ENCODE measurements at places on chromosomes 2 and 18.

GRCh38 chr2:71008342-71008741 lies 13.7 kb upstream of the TEX261 start:
- DNase-seq, result no peak

- DNase-seq, result no peak
These were observed 28.0 kb downstream of the MGAT5 start for GRCh38 chr2:134281815-134282419.

DNA sequence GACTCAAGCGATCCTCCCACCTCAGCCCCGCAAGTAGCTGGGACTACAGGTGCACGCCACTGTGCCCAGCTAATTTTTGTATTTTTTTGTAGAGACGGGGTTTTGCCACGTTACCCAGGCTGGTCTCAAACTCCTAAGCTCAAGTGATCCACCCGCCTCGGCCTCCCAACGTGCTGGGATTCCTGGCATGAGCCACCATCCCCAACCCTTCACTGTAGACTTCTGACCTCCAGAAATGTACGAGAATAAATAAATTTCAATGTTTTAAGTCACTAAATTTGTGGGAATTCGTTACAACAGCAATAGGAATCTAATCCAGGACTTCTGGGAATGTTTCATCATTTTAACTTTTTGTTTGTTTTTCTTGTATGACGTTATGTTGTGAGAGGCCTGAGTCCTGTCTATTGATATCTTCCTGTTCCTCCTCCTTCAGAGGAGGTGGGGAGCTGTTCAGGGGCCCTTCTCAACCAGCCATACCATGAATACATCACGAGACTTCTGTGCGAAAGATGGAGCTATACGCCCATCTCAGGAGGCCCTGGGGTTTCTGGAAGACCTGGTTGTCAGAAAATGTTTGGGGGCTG lies 40.0 kb downstream of the TEX44 start:
- no peak for DNase-seq

- peak; percentile 24 for DNase-seq
These were observed 51.5 kb downstream of the KLHL29 start for GRCh38 chr2:23436346-23437098.

- no peak for DNase-seq
These were observed 391.9 kb downstream of the TMEM182 start for GRCh38 chr2:103153580-103154284.

GRCh38 chr2:240573516-240574385 lies 5.5 kb downstream of the RNPEPL1 start:
- no peak for DNase-seq

DNA sequence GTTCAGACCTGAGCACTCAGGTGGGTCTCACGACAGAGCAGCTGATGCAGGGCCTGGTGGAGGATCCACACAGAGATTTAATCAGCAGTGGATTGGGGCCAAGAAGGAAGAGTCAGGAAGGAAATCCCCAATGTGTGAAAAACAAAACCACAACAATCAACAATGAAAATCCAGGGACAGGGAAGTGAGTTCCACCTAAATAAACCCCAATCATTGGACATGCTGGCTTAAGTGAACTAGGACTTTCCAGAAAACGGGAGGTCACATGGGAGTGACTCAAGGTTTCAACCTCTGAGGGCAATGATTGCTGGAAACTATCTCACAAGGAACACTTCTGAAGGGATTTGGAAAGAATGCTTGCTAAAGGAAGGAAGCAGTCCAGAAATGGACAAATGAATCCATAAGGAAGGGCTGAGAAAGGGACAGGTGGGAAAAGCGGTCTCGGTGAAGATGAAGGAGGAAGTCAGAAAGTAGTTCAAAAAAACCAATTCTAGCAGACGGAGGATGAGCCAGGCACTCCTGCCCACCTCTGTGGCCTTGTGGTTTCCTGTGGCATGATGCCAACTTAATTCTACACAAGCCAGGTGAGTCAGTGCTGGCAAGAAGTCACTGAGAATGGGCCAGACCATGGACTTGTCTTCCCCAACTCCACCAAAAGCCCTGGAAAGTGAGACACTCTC lies 15.4 kb upstream of the XDH start:
- peak; percentile 26 for DNase-seq

- DNase-seq, result no peak
These were observed 63.7 kb upstream of the ITGA4 start for GRCh38 chr2:181393472-181393871.

DNA sequence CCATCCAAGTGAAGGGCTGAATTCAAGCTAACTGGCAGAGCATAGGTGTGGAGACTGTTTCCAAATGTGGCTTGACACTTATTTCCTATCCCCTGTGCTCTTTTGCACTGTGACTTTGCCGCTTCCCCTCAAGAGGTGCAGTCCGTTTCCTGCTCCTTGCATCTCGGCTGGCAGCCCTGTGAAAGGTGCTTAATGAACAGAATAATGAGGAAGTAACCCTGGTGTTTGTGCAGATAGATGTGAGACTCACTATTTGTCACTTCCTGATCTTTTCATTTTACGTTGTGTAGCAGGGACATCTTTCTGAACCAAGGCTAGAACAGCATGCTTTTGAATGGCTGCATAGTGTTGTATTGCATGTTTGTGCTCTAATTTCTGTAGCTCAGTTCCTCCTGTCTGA lies 60.8 kb downstream of the CEP192 start:
- no peak for DNase-seq

GRCh38 chr2:129767346-129768035 lies 212.0 kb upstream of the RAB6C start:
- DNase-seq, result no peak

GRCh38 chr2:68825866-68826265 lies 45.3 kb downstream of the BMP10 start:
- no peak for DNase-seq

- DNase-seq, result no peak
These were observed 83.8 kb downstream of the TMEM247 start for GRCh38 chr2:46563186-46563585.

DNA sequence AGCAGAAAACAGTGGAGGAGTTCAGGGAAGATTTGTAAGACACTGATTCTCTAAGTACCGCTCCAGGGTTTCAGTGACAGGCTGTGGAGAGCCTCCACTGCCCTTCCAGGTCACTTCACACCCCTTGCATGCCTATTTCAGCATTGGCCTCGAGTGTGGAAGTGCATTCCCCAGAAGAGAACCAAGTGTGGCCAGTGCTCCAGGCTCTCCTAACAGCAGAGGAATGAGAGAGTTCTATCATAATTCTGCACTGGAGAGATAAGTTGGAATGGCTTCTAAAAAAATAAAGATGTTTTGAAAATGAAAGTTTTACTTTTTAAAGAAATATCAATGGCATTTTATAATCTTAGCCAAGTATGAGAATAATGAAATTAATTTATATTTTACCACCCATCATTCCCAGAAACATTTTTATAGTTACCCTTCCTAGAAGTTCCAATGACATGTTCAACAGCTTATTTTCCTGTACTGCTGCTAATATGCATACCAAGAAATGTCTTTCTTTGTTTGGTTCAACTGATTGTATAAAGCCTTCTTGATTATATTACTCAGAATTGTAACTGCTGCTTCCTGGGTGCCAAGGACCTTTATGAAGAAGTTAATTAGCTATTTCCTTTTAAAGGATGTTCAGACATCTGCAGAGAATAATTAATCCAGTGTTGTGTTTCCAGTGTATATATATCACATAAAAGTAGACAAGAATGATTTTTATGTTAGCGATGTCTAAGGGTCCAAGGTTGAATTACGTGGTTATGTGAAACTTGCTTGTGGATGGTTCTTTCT lies 61.0 kb upstream of the SERPINE2 start:
- no peak for DNase-seq

GRCh38 chr2:212858496-212858895 lies 292.9 kb downstream of the IKZF2 start:
- no peak for DNase-seq

- peak; percentile 78 for DNase-seq
These were observed 919 bp upstream of the CYP1B1 start for GRCh38 chr2:38076710-38077430.
